ENCODE measurements at places on chromosomes 12 and 14. TPM values are rescaled to one million over a fixed set of nuclear protein-coding genes. Genes with fewer than 3 reads are reported as not detected.

The ASCL4 gene
- total RNA-seq, result not detected

The SLCO1B3 gene
- total RNA-seq, result 0.12 TPM

The LRRC43 gene
- not detected for total RNA-seq

The PTPN6 gene
- total RNA-seq, result 3.4 TPM

The PRH2 gene
- total RNA-seq, result not detected

The RIMBP2 gene
- total RNA-seq, result 0.02 TPM

The KCNMB4 gene
- 2.0 TPM for total RNA-seq
